Calu3 (cell line): ENCODE measurements at places on chromosomes 1 and 21. TPM values are rescaled to one million over a fixed set of nuclear protein-coding genes. Genes with fewer than 3 reads are reported as not detected.

Gene LRRC53
- not detected in 2 replicates for total RNA-seq

Gene S100A6
- total RNA-seq = 1,521 and 2,023 TPM in 2 replicates

Gene FCRL4
- total RNA-seq = not detected in 2 replicates

Gene DMBX1
- 0.88 and 2.3 TPM in 2 replicates for total RNA-seq

Gene EPS8L3
- 46.6 and 68.6 TPM in 2 replicates for total RNA-seq

Gene FLG
- total RNA-seq = not detected in 2 replicates

Gene AQP10
- not detected in 2 replicates for total RNA-seq

Gene CATSPERE
- 0.49 and 1.3 TPM in 2 replicates for total RNA-seq

Gene HMCN1
- 0.02 and 0.05 TPM in 2 replicates for total RNA-seq

Gene CD1E
- not detected in 2 replicates for total RNA-seq

DNA sequence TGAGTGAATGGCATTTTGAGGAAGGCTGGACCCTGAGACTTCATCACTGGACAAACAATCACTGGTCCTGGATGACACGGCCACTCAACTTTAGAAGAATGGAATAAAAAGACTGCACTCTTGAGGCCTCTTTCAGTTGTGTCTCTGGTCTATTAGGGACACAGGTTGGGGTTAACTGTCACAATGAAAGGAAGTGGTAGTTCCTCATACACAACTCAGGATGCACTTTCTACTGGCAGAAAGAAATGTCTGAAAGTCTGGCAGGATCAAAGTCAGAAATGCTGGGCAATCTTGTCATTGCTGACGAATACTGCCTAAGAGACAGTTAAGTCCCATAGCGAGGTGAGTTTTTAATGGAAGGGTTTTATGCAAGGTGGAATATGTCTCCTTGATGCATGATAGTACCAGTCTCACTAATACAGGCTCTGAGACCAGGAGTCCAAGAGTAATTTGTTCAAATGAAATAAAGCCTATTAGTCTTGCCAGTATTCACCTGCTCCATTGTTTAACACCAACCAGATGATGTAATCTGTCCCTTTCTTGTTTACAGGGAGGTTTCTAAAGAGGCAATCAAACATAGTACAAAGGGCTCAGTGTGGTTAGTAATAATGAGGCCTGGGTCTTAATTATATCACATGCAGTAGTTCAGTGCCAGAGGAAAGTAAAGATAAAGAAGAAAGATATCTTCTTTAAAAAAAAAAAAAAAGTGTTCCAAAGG, 11.2 kb upstream of the RRP15 start:
- no peaks in the 10 kb centered on the region for H3K4me1 ChIP-seq
- no peak overlapping the region for H3K4me3 ChIP-seq
- peaks cover 14% of the 10 kb centered on the region for H3K27me3 ChIP-seq

GRCh38 chr1:151282883-151283725, 1.0 kb downstream of the ZNF687 start:
- H3K27me3 ChIP-seq = peaks cover under 1% of the 10 kb centered on the region
- H3K36me3 ChIP-seq = peaks cover 65% of the 10 kb centered on the region
- peak; percentile 25 for DNase-seq

GRCh38 chr1:154445040-154445472, 39.9 kb downstream of the IL6R start:
- H3K36me3 ChIP-seq = no peaks in the 10 kb centered on the region
- H3K4me3 ChIP-seq = no peak overlapping the region
- peaks cover 24% of the 10 kb centered on the region for H3K4me1 ChIP-seq
- H3K27ac ChIP-seq = no peak overlapping the region

- H3K27me3 ChIP-seq = peaks cover 75% of the 10 kb centered on the region
- no peaks in the 10 kb centered on the region for H3K4me1 ChIP-seq
- peaks cover 5% of the 10 kb centered on the region for H3K36me3 ChIP-seq
- H3K27ac ChIP-seq = peak overlapping the region; percentile 11
- peak; percentile 93 for DNase-seq
- H3K4me3 ChIP-seq = peak overlapping the region; percentile 38
Observed at GRCh38 chr1:156356875-156357534, 12.0 kb upstream of the RHBG start.

- H3K27me3 ChIP-seq = no peaks in the 10 kb centered on the region
- H3K4me3 ChIP-seq = no peak overlapping the region
- DNase-seq = no peak
- H3K4me1 ChIP-seq = no peaks in the 10 kb centered on the region
Observed at GRCh38 chr21:34018185-34018584, 55.2 kb upstream of the MRPS6 start.

GRCh38 chr1:237282208-237282783, 240.3 kb downstream of the RYR2 start:
- DNase-seq = no peak
- no peak overlapping the region for H3K27ac ChIP-seq
- H3K4me1 ChIP-seq = no peaks in the 10 kb centered on the region
- no peaks in the 10 kb centered on the region for H3K27me3 ChIP-seq

- H3K4me3 ChIP-seq = no peak overlapping the region
- H3K27me3 ChIP-seq = peaks cover 41% of the 10 kb centered on the region
- DNase-seq = peak; percentile 71
- H3K36me3 ChIP-seq = peaks cover 1% of the 10 kb centered on the region
- H3K27ac ChIP-seq = no peak overlapping the region
Observed at GRCh38 chr1:156025876-156026275, 5.1 kb upstream of the SSR2 start.

DNA sequence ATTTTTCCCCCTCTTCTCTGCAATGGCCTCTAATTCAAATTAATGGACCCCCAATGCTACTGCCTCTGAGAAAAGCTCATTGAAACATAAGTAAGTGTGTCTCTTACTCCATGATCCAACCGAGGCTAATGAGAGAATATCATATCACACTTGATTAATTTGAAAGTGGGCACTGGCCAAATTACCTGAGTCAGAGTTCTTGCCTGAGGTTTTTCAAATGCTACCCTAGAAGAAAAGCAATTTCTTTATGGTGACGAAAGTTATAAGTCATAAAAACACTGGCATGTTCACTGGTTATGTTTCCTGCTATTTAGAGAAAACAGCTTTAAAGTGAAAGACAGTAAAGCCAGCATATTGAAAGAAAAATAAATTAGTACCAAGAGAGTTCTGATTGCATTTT, 368.8 kb upstream of the TMPRSS15 start:
- H3K36me3 ChIP-seq = no peaks in the 10 kb centered on the region
- no peak overlapping the region for H3K4me3 ChIP-seq
- no peak for DNase-seq
- no peaks in the 10 kb centered on the region for H3K4me1 ChIP-seq
- H3K27me3 ChIP-seq = no peaks in the 10 kb centered on the region

- H3K27me3 ChIP-seq = no peaks in the 10 kb centered on the region
- peaks cover 31% of the 10 kb centered on the region for H3K36me3 ChIP-seq
- DNase-seq = peak; percentile 50
- peak overlapping the region; percentile 98 for H3K27ac ChIP-seq
- peaks cover 73% of the 10 kb centered on the region for H3K4me1 ChIP-seq
Observed at GRCh38 chr21:35257413-35257812, 208.3 kb upstream of the RUNX1 start.

GRCh38 chr1:56833088-56833487, 13.9 kb upstream of the FYB2 start:
- peaks cover 38% of the 10 kb centered on the region for H3K27me3 ChIP-seq
- no peaks in the 10 kb centered on the region for H3K36me3 ChIP-seq
- H3K27ac ChIP-seq = no peak overlapping the region
- H3K4me3 ChIP-seq = no peak overlapping the region
- no peaks in the 10 kb centered on the region for H3K4me1 ChIP-seq
